ENCODE measurements at places on chromosomes 11 and 22. TPM values are rescaled to one million over a fixed set of nuclear protein-coding genes. Genes with fewer than 3 reads are reported as not detected.

The ADORA2A gene
- 0.48 TPM for total RNA-seq

The P2RY6 gene
- not detected for total RNA-seq

DNA sequence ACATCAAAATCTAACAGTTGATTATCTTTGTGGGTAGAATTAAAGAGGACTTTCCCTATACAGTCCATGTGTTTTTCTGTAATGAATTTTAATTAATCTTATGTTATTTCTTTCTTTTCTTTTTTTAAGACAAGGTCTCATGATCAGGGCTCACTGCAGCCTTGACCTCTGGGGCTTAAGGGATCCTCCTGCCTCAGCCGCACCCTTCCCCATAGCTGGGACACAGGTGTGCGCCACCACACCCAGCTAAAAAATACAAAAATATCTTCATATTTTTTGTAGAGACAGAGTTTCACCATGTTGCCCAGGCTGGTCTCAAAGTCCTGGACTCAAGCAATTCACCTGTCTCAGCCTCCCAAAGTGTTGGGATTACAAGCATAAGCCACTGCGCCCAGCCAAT is 7.7 kb downstream of the RAB30 start:
- DNase-seq = no peak

DNA sequence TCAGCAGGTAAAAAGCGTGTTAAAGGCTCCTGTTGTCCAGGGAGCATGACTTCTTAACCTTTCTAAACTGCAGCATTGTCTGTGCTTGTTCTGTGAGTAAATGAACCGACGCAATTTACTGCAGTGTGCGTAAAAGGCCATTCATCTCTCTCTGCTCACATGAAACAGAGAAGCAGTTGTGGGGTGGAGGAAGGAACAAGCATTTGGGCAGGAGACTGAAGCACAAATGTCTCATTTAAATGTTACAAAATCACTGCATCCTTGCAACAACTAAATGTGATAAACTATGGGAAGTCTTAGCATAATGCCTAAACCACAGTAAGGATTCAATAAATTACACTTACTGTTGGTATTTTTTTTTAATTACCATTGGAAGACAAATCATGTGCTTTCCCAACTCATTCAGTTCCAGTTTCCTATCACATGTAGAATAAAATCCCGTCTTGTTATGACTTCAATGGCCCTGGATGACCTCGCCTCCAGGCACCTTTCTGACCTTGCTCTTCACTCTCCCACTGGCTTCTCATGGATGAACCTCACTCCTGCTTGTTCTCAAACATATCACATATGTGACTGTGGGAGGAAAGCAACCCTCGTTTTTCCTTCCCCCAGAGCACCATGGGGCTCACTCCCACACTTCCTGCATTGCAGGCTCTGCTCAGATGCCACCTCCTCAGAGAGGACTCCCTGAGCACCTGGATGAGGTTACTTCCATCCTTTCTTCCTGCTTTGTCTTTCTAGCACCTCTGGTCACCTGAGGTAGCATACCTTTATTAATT is 21.6 kb upstream of the RFPL2 start:
- DNase-seq = no peak

DNA sequence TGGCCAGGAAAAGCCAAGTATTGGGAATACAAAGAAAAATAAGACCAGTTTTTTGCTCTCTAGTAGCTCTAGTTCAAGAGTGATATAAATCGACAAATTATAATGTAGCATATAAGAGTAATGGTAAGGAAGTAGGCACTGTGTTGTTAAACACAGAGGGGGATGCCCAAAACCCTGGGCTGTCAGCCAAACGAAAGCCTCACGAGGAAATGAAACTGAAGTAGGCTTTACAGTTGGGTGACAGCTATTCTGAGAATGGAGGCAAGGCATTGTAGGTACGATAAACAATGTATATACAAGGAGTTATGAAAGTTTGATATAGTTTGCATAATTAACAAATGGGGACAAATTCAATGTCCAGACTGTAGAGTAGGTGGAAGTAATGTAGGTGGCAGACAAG is 176.4 kb downstream of the FAM181B start:
- peak; percentile 22 for DNase-seq

GRCh38 chr11:33214187-33214586 is 43.0 kb upstream of the HIPK3 start:
- DNase-seq = no peak

The OR5J2 gene
- total RNA-seq = 1.4 TPM

DNA sequence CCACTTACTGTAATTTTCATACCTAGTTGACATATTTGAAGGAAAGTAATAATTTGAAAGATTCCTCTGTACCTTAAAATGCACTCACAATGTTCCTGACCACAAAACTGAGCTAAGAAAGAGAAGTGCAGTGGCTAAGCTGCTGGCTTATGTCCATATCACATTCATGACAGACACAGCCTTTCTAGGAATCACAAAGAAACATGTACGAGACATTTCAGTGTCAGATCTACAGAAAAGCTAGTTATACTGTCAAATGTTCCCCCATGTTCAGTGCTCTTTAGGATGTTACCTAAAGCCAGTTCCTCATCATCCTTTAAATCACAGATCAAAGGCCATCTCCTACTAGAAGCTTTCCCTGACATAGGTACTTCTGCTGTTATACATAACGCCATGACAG is 142.2 kb upstream of the C11orf58 start:
- no peak for DNase-seq

The NRXN2 gene
- total RNA-seq = 43.6 TPM

The CCDC87 gene
- 0.24 TPM for total RNA-seq

DNA sequence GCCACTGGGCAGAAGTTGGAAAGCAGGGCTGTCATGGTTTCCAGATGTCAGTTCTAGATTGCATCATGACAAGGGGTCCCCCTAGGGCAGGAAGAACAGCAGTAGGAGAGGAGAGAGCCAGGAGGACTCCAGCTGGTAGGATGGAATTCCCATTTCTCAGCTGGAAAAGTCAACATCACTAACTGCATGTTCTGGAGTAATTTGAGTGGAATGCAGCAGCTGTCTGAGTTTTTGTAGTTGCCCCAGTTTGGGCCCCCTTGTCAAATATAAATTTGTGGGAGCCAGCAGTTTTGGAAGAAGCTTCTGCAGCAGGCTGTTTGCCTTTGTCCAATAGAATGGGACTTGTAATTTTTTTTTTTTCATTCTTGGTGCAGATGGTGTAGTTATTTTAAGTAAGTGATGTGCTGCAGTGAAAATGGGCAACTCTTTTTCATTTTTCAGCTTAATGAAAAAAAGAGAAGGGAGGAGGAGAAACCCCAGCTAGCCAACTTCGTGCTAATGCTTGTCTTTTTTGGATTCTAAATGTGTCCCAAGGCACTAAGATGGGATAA is 86.9 kb downstream of the LDLRAD3 start:
- no peak for DNase-seq

DNA sequence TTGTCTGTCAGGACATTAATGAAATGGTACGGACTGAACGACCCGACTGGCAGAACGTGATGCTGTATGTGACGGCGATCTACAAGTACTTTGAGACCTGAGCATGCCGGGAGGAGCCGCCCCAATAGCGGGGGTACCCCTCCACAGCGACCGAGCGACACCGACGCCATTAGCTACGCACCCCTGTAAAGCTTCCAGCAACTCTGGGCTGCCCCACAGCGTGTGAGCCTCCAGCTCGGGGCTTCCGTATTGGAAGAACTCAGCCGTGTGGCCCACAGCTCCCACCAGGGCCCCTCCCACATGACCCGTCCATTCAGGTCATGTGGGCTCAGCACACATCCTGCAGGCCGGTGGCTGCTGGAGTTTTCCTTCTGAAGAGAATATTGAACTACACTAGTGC is 12.9 kb upstream of the ADORA2A start:
- no peak for DNase-seq

The HTR3B gene
- total RNA-seq = not detected

GRCh38 chr11:61697078-61697502 is 16.9 kb downstream of the DAGLA start:
- no peak for DNase-seq

- peak; percentile 34 for DNase-seq
Observed at GRCh38 chr11:100918551-100919500, 210.8 kb downstream of the PGR start.

- DNase-seq = no peak
Observed at GRCh38 chr11:7436657-7437056, 48.6 kb upstream of the OLFML1 start.

The CSRP3 gene
- 0.72 TPM for total RNA-seq

- no peak for DNase-seq
Observed at GRCh38 chr11:227824-228379, 8.2 kb downstream of the SIRT3 start.

DNA sequence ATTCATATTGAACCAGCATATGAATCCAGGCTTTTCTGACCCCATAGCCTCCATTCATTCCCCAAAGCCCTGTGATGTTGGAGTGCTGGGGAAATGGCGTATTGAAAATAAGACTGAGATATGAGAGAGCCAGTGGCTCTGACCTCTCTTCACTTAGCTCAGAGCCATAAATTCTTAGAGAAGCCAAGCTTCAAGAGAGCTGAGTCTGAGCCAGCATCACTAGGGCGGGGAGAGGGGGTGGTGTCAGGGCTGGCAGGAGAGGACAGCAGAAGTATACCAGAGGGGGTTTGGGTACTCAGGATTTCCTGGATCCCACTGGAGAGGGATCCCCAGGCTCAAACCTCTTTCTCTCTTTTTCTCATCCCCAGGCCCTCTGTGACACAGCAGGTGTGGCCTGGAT is 16.7 kb upstream of the MOGAT2 start:
- DNase-seq = peak; percentile 55

The TIMM8B gene
- 37.3 TPM for total RNA-seq

DNA sequence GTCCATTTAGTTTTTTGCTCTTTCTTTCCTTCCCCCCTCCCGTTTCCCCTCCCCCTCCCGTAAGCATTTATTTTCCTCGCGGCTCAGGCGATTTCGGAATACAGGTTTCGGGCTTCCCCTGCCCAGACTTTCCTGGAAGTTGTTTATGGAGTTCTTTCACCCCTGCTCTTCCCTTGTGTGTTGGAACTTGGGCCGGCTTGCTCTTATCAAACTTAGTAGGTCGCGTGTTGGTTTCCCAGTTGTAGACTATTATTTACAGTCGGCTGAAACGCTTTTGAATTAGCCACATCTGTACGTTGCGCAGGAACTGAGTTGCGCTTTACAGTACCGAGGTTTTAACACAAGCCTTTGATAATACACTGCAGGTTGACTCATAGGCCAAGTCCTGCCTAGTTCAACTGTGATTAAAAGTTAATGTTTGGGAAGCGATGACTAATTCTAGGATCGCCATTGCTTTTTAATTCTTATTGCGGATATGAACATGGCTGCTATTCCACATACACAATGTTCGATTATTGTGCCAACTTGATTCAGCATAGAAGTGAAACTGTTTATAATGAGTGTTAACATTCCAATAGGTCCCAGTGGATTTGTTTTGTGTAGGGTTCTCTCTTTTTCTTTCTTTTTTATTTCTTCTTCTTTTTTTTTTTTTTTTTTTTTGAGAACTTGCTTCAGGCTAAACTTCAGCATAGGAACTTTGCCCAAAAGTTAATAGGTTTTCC is 1.7 kb downstream of the YAP1 start:
- DNase-seq = peak; percentile 88

DNA sequence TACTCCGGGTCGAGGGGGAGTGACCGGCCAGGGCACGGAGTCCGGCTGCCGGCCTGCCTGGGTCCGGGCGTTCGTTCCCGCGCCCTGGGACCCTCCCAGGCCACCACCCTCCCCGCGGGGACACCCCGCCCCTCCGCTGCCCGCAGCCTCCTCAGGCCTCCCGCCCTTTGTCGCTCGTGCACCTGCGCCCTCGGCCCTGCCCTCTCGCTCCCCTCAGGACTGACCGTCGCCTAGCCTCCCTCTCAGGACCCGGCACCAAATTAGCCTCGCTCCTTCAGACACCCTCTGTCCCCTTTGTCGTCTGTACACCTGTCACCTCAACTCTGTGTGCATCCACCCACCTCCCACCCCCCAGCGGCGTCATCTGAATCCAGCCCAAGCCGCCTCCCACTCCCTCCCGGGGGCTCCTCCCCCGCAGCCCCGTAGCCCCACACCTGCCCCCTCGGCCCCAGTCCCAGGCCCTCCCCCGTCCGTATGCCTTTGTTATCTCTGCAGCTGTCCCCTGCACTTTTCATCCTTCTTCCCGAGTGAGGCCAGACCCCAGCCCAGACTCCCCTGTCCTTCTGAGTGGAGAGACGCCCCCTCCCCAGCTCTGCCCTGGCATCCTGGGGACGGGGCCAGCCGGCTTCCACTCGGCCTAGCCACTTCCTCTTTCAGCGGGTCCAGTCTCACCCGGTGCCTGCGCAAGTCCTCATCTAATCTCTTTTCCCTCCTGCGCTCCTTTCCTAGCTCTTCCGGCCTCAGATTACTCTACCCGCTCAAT is 643 bp downstream of the TIGD3 start:
- DNase-seq = peak; percentile 18

The MYOD1 gene
- total RNA-seq = not detected

DNA sequence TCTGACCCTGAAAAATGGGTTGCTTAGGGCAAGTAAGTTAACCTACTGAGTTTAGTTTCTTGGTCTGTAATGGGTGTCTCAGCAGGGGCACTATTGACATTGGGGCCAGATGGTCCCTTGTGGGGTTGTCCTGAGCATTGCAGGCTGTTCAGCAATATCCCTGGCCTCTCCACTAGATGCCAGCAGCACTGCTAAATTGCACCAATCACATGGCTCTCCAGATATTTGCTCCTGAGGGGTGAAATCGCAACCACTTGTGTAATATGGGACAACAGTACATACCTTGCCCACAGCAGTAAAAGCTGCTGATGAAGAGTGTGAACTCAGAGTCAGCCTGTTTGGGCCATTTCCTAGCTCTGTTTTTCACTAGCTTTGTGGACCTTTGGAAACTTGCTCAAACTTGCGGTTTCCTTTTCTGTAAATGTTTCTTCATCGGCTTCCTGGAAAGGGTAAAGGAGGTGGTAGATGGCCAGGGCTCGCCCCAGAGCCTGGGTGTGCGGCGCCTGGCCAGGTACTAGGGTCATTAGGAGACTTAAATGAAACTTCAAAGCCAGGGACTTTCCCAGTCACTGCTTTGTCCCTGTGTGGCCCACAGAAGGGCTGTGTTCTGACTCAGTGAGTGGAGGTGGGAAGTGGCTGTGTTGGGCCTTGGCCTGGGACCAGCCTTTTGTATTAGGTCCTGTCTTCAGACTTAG is 13.0 kb downstream of the NCF4 start:
- DNase-seq = peak; percentile 78

The CDPF1 gene
- total RNA-seq = 13.5 TPM

The PKP3 gene
- 36.6 TPM for total RNA-seq

- DNase-seq = no peak
Observed at GRCh38 chr22:37075046-37075445, 23.5 kb downstream of the KCTD17 start.

The CRYBA4 gene
- total RNA-seq = not detected
